ENCODE measurements at places on chromosomes 16 and 17.
A peak's percentile ranks its signal among the peaks of the same experiment; 100 is the strongest.

GRCh38 chr17:17836818-17837379 is at the start of gene SREBF1:
TSS of gene SREBF1 (minus strand) at chr17:17836986. CDS start at chr17:17836817, 169 bp downstream.
- peak; percentile 64 for DNase-seq

GRCh38 chr17:57490111-57490845 is 234.0 kb downstream of the MSI2 start:
- DNase-seq, result no peak

- DNase-seq, result no peak
Measured at GRCh38 chr17:55536205-55536604, 25.0 kb upstream of the SMIM36 start.

GRCh38 chr16:58883131-58883530 is 149.0 kb upstream of the GOT2 start:
- no peak for DNase-seq

- DNase-seq, result no peak
Measured at GRCh38 chr17:75828076-75828400, 16.2 kb downstream of the UNC13D start.

- DNase-seq, result no peak
Measured at GRCh38 chr16:56910654-56911539, 21.0 kb upstream of the HERPUD1 start.

DNA sequence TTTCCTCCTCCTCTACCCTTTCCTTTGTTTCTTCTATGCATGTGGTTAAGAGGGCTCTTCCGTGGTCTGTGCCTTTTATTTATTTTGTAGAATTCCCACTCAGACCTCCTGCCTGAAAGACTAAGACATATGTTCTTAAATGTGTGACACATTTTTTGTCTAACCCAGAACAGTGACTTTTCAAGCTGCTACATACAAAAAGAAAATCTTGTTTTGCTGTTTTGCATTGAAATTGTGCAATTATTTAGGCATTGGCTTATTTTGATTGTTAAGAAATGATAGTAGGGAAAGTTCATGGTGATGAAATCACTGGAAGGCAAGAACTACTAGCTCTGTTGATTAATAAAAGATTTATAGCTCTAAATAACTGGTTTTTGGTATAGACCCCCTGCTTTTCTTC is 76.8 kb downstream of the TUBD1 start:
- DNase-seq, result no peak

DNA sequence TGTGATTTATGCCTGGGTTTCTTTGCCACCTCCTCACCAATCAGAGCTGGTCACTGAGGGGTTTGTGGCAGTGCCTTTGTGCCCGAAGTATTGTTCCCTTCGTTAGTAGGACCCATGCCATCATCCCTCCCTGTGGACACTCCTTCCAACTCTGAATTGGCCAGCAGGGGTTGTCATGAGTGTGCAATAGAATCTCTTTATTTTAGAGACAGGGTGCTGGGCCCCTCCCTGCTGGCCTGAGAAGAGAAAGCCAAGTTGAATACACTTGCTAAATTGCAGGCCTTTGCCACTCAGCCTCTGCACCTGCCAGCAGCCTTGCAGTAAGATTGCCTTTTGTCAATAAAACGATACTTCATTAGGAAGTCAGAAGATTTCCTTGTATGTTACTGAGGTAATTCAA is 40.7 kb upstream of the SLC12A3 start:
- no peak for DNase-seq

- no peak for DNase-seq
Measured at GRCh38 chr17:13572581-13572980, 29.1 kb downstream of the HS3ST3A1 start.

- no peak for DNase-seq
Measured at GRCh38 chr17:40327735-40328385, 18.9 kb downstream of the RARA start.

DNA sequence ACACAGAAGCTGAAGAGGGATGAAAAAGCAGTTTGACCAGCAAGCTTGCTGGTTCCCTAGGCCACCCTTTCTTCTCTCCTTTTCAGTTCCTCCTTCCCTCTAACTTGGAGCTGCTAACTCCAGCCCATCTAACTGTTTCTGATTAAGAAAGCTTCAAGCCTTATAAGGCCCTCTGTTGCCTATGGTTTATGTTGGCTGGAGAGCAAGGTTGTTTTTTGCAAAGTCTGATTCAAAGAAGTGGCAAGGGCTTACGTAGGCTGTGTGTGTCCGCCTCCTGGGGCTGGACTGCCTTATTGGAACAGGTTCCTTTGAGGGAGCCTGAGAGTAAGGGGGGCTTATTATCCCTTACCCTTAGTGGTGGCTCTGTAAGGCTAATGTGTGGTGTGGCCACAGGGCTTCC is 7.1 kb downstream of the AKAP1 start:
- no peak for DNase-seq

- DNase-seq, result no peak
Measured at GRCh38 chr16:66003201-66003600, 363.3 kb upstream of the CDH5 start.

DNA sequence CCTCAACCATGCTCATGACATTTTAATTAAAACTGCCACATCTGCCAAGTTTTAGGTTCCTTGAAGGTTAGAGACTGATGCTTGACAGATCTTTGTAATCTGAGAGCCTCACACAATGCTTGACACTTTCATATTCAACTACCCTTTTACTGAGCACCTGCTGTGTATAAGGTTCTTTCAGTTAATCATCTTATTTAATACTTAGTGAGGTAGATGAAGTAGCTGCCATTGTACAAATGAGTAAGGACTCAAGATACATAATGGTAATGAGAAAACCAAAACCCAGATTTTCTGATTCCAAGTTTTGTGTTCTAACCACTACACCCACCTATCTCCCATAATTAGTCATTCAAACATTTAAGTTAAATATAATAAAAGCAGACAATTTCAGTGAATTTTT is 35.4 kb upstream of the ARL6IP1 start:
- DNase-seq, result peak; percentile 8

- no peak for DNase-seq
Measured at GRCh38 chr16:27726621-27727261, 176.8 kb downstream of the KATNIP start.

- peak; percentile 27 for DNase-seq
Measured at GRCh38 chr17:78839235-78839761, 1.3 kb downstream of the USP36 start.

GRCh38 chr16:15484662-15485061 is 50.3 kb downstream of the BMERB1 start:
- DNase-seq, result no peak

GRCh38 chr16:79347277-79347676 is 253.3 kb downstream of the MAF start:
- DNase-seq, result no peak

GRCh38 chr17:4492721-4493561 is 5.7 kb upstream of the SPNS2 start:
- no peak for DNase-seq

- no peak for DNase-seq
Measured at GRCh38 chr16:1858189-1858865, 13.6 kb downstream of the MEIOB start.

- DNase-seq, result no peak
Measured at GRCh38 chr17:76585649-76586593, at the start of gene ST6GALNAC2. TSS of gene ST6GALNAC2 (minus strand) at chr17:76585860. CDS start at chr17:76585808, 52 bp downstream.

- no peak for DNase-seq
Measured at GRCh38 chr17:75459590-75460267, 3.3 kb downstream of the TMEM94 start.

- DNase-seq, result no peak
Measured at GRCh38 chr16:83959656-83960434, 6.8 kb downstream of the OSGIN1 start.

DNA sequence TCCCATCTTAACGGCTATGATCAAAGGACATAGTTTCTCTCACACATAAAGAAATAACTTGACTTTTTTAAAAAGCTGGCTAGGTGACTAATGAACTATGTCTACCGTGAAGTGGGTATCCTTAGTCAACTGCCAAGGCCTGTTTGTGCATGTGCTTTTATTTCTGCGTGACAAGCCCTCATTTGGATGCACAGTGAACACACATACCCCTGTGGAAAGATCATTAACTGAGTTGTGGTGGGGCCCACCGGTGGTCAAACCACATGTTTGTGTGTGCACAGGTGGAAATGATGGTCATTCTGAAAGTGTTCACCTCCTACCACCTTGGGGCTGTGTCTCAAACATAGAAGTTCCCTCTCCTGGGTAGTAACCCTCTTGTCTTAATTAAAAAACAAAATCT is 256.1 kb upstream of the SALL1 start:
- no peak for DNase-seq

- peak; percentile 61 for DNase-seq
Measured at GRCh38 chr17:58200024-58200633, 7.6 kb downstream of the EPX start.

DNA sequence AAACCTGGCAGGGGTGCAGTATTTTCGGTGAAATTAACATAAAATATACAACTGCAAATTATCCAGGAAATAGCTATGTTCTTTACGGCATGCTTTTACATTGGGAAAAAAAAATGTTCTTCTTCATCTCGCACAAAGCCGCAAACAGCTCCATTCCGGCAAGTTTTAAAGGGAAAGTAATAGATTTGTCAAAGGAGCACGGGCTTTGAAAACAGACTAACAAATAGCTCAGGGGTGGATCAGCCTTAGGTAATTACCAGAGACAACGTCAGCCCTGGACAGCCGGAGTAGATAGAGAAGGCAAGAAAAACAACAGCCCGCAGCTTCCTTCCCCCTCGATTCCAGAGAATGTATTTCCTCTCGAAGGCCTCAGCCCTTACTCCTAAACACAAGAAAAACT is 222.5 kb downstream of the C16orf78 start:
- DNase-seq, result no peak

- no peak for DNase-seq
Measured at GRCh38 chr17:49045376-49045775, 48.2 kb downstream of the IGF2BP1 start.

DNA sequence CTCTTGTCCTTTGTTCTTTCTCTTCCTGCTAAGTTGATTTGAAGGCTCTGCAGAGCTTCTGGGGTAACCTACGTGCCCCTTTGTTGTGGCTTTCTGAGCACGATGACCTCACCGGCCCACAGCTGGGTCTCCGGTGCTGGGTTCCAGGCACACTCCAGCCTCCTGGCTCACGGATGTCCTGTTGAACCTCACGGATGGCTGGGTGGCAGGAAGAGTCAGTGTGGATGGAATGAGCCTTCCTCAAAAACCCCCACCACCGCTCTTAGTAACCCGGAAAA is 116.0 kb downstream of the SOCS1 start:
- peak; percentile 40 for DNase-seq
